ENCODE measurements at places on chromosomes 6 and 20.
A peak's percentile ranks its signal among the peaks of the same experiment; 100 is the strongest.

GRCh38 chr20:18734525-18735189 lies 78.9 kb upstream of the SCP2D1 start:
- no peak overlapping the region for H3K4me3 ChIP-seq
- DNase-seq, result no peak
- H3K36me3 ChIP-seq, result no peaks in the 10 kb centered on the region

DNA sequence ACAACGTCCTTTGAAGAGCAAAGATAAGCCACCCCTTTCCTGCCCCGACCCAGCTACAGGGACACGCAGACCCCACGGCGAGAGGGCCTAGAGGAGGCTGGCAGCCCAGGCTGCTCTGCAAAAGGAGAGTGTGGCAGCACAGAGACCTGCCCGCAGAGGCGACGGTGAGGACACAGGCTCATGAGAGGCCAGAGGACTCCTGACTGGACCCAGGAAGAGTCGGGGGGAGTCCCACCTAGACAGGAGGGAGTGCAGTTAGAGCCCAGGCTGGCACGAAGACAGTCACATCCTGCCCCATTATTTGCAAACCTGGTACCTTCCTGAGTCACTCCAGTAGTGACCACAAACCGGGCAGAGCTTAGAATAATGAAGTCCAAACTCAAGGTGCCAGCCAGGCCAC lies 227.7 kb upstream of the CDH4 start:
- no peak for DNase-seq
- H3K27ac ChIP-seq, result no peak overlapping the region
- no peak overlapping the region for H3K4me3 ChIP-seq
- no peaks in the 10 kb centered on the region for H3K36me3 ChIP-seq
- H3K27me3 ChIP-seq, result no peaks in the 10 kb centered on the region

GRCh38 chr6:157586088-157586414 lies 205.1 kb downstream of the ZDHHC14 start:
- no peak for DNase-seq
- H3K36me3 ChIP-seq, result peaks cover 7% of the 10 kb centered on the region
- H3K4me1 ChIP-seq, result peaks cover 7% of the 10 kb centered on the region
- H3K4me3 ChIP-seq, result no peak overlapping the region
- peaks cover 2% of the 10 kb centered on the region for H3K27me3 ChIP-seq
- no peak overlapping the region for H3K27ac ChIP-seq

- H3K36me3 ChIP-seq, result no peaks in the 10 kb centered on the region
- no peak overlapping the region for H3K4me3 ChIP-seq
- no peaks in the 10 kb centered on the region for H3K27me3 ChIP-seq
- H3K27ac ChIP-seq, result no peak overlapping the region
- DNase-seq, result peak; percentile 44
Measured at GRCh38 chr6:14396826-14397517, 279.4 kb downstream of the CD83 start.

DNA sequence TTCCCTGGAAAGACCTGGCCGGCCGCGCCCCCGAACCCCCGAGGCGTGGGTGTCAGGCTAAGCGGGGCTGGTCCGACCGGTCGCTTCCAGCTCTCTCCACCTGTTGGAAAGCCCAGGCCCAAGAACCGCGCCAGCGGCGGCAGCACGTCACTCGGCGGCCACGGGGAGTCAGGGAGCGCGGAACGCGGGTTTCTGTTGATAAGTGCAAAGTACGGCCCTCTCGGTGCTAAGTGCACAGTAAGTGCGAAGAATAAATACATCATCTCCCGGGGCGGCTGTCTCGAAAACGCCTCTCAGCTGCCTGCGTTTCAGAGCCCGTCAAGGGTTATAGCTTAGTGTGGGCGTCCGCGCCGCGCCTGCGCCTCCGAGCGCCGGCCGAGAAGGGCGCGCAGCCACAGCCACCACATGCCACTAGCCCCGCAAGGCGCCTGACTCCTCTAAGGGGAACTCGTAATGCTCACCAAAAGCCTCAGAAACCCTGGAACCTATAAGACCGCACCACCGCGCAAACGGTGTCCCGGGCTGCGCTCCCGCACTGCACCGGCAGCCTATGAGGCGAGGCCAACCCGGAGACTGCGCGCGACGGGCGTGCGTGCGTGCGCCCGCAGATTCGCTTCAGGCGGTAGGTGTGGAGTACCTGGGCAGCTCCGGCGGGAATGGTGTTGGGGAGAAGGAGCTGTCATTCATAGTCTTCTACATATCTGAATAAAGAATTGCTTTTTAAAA lies 9.2 kb upstream of the TBX18 start:
- H3K36me3 ChIP-seq, result no peaks in the 10 kb centered on the region
- no peak overlapping the region for H3K4me3 ChIP-seq
- peak; percentile 21 for DNase-seq

DNA sequence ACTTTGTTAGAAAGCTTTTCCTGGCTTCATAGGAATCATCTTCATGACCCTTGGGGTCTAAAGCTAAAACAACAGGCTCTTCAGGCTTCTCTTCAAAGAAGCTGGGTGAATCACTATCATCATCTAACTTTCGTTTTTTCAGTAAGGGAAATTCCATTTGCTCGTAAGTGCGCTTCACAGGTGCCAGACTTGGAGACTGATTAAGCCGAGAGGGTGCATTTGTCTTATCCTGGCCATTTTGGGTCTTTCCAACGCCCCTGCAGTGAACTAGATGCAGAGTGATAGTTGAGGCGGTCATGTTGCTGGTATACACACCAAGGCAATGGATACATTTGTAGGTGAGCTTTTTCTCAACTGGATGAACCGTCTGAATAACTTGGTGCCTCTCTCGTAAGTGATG lies 38.8 kb downstream of the ADNP start:
- no peak for DNase-seq
- H3K36me3 ChIP-seq, result peaks cover 62% of the 10 kb centered on the region
- peaks cover 33% of the 10 kb centered on the region for H3K4me1 ChIP-seq
- no peaks in the 10 kb centered on the region for H3K27me3 ChIP-seq
- peak overlapping the region; percentile 79 for H3K27ac ChIP-seq

- no peak overlapping the region for H3K4me3 ChIP-seq
- H3K27ac ChIP-seq, result no peak overlapping the region
- H3K4me1 ChIP-seq, result no peaks in the 10 kb centered on the region
- DNase-seq, result no peak
- H3K27me3 ChIP-seq, result no peaks in the 10 kb centered on the region
- H3K36me3 ChIP-seq, result peaks cover 2% of the 10 kb centered on the region
Measured at GRCh38 chr6:129776542-129777330, 66.8 kb upstream of the ARHGAP18 start.

DNA sequence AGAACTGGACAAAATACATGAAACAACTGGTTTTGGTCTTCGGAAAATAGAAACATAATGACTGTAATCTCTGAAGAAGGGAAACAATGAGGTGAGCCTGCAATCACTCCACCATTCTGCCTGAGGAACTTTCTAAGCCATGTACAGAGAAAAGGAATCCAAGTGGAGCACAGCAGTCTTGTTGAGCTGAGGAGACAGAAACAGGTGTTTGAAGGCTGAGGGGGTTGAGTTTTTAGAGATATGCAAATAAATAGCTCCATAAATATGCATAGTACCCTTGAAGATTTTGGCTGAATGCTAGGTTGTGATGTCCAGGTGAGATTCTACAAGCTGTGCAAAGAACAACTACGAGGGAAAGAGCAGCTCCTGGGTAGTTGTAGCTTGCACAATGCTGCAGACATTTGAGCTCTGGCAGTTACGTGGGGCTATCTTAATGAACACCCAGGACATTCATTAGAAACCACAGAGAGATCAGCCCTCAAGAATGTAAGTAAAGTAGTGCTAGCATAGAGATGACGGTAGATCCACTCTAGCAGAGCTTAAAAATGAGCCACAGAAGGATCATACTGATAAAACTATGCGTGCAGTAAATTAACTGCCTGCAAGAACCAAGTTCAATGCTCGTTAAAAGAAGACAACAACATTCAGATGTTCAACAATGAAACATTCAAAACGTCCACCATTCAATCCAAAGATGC lies 24.3 kb downstream of the TUBB2B start:
- H3K4me3 ChIP-seq, result no peak overlapping the region
- no peak for DNase-seq
- H3K4me1 ChIP-seq, result peaks cover 2% of the 10 kb centered on the region
- H3K36me3 ChIP-seq, result no peaks in the 10 kb centered on the region
- peaks cover 23% of the 10 kb centered on the region for H3K27me3 ChIP-seq

GRCh38 chr6:14540810-14541540 lies 423.4 kb downstream of the CD83 start:
- no peaks in the 10 kb centered on the region for H3K27me3 ChIP-seq
- H3K4me3 ChIP-seq, result no peak overlapping the region
- no peak for DNase-seq
- peak overlapping the region; percentile 12 for H3K27ac ChIP-seq
- H3K4me1 ChIP-seq, result peaks cover 25% of the 10 kb centered on the region

DNA sequence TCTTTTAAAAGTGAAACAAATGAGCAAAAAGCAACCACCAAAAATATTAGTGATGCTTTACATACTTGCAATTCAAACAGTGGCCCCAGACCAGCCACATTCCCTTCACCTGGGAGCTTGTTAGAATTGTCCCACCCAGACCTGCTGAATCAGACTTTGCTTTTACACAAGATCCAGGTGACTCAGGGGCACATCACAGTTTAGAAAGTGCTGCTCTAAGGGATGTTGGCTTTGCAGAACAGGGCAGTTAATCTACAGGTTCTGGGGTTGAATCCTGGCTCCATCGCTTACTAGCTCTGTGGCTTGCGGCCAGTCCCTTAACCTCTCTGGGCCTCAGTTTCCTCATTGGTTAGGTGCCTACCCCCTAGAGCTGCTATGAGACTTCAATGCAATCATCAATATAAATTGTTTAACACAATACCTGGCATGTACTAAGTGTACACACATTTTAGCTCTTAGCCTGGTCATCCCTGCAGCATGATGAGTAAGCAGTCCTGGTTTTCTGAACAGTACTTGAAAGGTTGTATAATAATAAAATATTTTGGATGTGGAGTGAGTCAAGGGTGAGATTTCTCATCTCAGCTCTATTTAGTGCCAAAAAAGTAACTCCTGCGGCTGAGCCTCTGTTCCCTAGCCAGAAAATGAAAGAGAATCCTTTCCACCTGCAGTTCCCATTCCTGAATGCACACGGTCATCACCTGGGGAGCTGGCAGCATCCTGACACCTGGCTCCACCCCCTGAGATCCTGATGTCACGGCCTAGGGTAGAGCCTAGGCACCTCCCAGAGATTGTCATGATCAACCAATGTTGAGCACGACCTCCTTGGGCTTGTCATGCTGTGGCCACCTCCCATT lies 162.7 kb downstream of the ANKRD60 start:
- no peaks in the 10 kb centered on the region for H3K27me3 ChIP-seq
- no peak for DNase-seq
- H3K27ac ChIP-seq, result no peak overlapping the region

DNA sequence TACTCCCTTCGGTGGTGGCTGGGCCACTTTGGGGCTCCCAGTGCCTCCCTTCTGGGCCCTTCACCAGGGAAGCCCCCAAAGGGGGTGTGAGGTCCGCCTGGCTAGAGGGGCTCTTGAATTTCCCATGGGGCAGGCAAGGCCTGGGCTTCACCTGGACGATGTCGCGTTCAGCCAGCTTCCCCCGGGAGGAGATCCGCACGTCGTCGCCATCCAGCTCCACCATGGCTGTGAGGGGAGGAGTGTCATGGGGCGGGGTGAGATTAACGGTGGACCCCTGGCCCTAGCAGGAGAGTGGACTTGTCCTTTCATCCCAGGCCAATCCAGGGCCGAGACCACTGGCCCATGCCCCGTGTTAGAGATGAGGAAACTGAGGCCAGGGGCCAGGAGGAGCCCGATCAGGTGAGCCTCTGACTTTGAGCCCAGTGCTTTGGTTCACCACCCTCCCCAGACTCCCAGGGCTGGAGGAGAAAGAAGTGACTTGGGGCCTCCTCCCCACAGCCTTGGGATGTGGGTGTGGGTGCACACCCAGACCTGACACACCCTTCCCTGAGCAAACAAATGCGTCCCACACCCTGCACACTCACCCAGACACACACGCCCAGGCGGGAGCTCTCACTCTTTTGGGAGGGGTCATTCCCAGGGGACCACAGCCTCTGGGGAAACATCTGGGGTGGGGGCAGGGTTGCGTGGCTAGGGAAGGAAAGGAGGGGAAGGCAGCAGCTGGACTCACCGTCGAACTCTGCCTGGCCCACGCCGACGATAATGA lies 46.1 kb downstream of the RAB44 start:
- H3K4me3 ChIP-seq, result no peak overlapping the region
- no peaks in the 10 kb centered on the region for H3K36me3 ChIP-seq
- no peaks in the 10 kb centered on the region for H3K4me1 ChIP-seq
- DNase-seq, result no peak
- H3K27ac ChIP-seq, result no peak overlapping the region

GRCh38 chr6:37060195-37060559 lies 54.7 kb downstream of the FGD2 start:
- no peaks in the 10 kb centered on the region for H3K36me3 ChIP-seq
- H3K4me1 ChIP-seq, result peaks cover 7% of the 10 kb centered on the region
- DNase-seq, result no peak
- H3K4me3 ChIP-seq, result no peak overlapping the region

- H3K27me3 ChIP-seq, result no peaks in the 10 kb centered on the region
- H3K4me3 ChIP-seq, result no peak overlapping the region
- H3K36me3 ChIP-seq, result no peaks in the 10 kb centered on the region
- H3K4me1 ChIP-seq, result peaks cover 17% of the 10 kb centered on the region
- no peak for DNase-seq
- no peak overlapping the region for H3K27ac ChIP-seq
Measured at GRCh38 chr20:36478137-36478905, 63.0 kb upstream of the MYL9 start.

DNA sequence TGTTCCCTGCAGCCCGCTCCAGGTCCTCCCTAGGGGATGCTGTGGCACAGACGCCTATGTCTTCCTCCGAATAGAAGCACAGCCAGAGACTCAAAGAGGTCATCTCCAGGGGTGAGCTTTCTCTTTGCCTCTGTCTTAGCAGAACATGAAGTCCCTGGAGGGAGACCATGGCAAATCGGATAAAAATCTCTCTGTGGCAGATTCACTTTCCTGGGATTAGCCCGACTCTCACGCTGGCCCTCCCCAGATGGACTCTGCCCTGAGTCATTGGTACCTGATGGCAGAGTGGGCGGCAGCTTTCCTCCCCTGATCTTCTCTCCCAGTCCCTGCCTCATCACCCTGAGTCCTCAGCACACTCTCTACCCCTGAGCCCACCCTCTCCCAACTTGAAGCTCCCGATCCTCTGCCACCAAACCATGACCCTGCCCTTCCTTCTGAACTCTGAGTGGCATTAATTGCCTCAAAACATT lies 58.0 kb upstream of the CCDC167 start:
- H3K27ac ChIP-seq, result no peak overlapping the region
- H3K36me3 ChIP-seq, result no peaks in the 10 kb centered on the region
- H3K4me1 ChIP-seq, result peaks cover 44% of the 10 kb centered on the region
- H3K4me3 ChIP-seq, result no peak overlapping the region

DNA sequence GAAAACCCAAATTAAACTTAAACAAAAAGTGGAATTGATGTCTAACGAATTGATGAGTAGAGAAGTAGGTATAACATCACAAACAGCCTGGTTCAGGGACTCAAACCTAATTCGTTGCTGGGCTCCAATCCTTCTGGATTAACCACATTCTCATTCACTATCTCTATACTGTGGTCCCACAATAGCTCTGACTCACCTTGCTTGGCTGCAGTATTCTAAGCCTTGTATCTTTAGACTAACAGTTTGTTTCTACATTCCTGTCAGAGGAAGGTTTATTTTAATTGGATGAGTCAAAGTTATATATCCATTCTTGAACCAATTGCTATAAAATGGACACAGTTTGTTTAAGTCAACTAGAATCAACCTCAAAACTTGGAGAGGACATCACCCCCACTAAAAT lies 530.5 kb upstream of the PTCHD4 start:
- H3K27me3 ChIP-seq, result no peaks in the 10 kb centered on the region
- H3K4me1 ChIP-seq, result no peaks in the 10 kb centered on the region
- no peak for DNase-seq
- no peak overlapping the region for H3K27ac ChIP-seq

Data from activated CD8-positive, alpha-beta T cell treated with anti-CD3 and anti-CD28 coated beads for 36 hours (primary cell).